ENCODE measurements at places on chromosomes 12 and 14. TPM values are rescaled to one million over a fixed set of nuclear protein-coding genes. Genes with fewer than 3 reads are reported as not detected.

GRCh38 chr12:55874443-55874842 lies 31.7 kb upstream of the MMP19 start:
- no peak for DNase-seq

TMEM116 gene
- polyA plus RNA-seq: 14.0 TPM

- no peak for DNase-seq
Measured at GRCh38 chr12:119245904-119246494, 67.3 kb downstream of the HSPB8 start.

- peak; percentile 1 for DNase-seq
Measured at GRCh38 chr14:95361373-95362137, 41.8 kb upstream of the CLMN start.

ST8SIA1 gene
- 0.37 TPM for polyA plus RNA-seq

DNA sequence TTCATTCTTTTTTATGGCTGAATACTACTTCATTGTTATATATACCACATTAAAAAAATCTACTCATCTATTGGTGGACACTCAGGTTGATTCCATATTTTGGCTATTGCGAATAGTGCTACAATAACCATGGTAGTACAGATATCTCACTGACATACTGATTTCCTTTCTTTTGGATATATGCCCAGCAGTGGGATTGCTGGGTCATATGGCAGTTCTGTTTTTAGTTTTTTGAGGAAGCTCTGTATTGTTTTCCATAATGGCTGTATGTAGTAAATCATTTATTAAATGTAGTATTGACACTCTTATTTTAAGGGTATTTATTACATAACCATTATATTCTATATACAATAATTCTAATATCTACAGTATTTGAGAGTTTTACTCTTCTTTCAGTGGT lies 43.7 kb downstream of the PTCSC3 start:
- DNase-seq: no peak

- no peak for DNase-seq
Measured at GRCh38 chr14:33788161-33788560, 162.7 kb downstream of the EGLN3 start.

DNA sequence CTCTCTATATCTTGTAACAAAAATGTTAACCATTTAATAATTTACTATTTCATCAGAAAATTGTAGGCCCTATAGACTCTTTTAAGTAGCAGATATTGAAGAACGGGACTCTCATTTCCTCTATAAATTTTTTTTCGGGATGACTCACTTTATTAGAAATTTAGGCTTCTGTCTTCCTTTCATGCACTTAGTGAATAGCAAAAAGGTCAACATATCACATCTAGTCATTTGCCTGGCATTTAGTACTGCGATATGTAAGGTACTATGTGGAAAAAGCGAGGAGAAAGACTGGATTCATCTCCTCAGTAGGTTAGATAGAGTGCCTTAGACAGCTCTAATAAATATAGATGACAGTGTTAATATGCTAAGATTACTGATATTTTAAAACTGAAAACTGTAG lies 166.3 kb upstream of the PTPRQ start:
- no peak for DNase-seq

DNA sequence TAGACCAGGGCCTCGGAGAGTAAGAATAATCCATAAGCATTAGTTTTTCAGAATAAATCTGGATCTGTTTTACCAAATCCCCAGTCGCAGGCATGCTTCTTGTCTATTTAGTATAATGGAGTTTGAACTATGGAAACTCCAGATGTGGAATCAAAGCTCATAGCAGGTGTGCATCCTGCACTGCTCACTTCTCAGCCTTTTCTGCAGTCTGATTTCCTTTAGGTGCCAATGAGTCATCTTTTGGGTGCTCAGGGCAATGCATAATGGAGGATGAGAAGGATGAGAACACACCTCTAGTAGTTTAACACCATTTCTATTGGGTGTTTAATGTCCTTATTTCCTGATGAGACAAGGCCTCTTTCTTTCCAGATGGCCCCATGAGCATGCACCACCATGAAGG lies 961.2 kb downstream of the TMEM121 start:
- DNase-seq: no peak

Data from naive thymus-derived CD8-positive, alpha-beta T cell (primary cell).